ENCODE measurements at places on chromosomes 2 and 18.

- DNase-seq: no peak
Measured at GRCh38 chr2:6754419-6754818, 111.3 kb downstream of the CMPK2 start.

- peak; percentile 46 for DNase-seq
Measured at GRCh38 chr18:23668731-23669130, 6.0 kb upstream of the ANKRD29 start.

DNA sequence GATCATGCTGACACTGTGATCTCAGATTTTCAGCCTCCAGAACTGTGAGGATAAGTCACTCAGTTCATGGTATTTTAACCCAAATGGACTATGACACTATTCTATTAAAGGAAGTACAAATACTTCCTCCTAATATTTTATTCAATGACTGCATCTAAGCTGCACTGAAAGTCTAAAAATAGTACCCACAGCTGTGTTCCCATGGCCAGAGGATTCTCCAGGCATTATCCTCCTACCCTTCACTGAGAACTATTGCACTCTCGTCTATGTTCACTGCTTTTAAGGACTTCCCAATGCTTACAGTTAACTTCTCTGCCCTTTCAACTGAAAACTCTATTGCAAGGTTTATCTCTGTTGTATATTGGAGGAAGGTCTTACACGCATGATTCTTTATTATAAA lies 15.2 kb downstream of the LRATD1 start:
- no peak for DNase-seq

GRCh38 chr2:224764565-224765236 lies 48.5 kb upstream of the CCDC195 start:
- no peak for DNase-seq

- peak; percentile 80 for DNase-seq
Measured at GRCh38 chr2:172196768-172197431, 94.2 kb upstream of the DLX2 start.

DNA sequence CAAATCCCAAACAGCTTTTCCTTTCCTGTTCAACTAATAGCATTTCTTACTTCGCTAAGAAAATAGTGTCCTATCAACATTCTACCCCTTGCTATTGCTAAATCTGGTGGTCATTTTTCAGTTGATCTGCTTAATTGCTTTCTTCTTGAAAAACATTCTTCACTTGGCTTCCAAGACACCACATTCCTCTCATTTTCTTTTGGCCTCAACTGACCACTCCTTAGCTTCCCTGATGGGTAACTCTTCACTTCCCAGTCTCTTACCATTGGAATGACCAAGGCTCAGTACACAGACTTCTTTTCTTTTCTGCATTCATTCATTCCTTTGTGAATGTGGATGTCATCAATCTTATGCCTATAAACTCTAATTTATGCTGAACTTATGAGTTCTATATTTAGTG lies 230.8 kb upstream of the CDH2 start:
- no peak for DNase-seq

GRCh38 chr18:23133860-23134779 lies 1.2 kb upstream of the CABLES1 start:
- peak; percentile 74 for DNase-seq

DNA sequence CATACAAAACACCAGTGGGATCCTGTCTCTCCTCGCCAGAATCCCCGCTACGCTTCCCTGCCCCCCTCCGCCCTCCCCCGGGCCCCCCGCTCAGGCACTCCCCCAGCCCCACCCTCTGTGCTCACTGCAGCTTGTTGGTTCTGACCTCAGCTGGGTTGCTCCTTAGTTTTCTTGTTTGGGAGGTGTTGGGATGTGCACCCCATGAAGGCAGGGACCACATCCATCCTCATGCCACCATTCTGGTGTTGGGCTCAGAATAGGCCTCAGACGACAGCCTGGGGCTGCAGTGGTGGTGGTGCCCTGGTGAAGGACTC lies 4.6 kb downstream of the SNED1 start:
- DNase-seq: no peak

GRCh38 chr2:138210487-138210886 lies 246.2 kb downstream of the HNMT start:
- no peak for DNase-seq

DNA sequence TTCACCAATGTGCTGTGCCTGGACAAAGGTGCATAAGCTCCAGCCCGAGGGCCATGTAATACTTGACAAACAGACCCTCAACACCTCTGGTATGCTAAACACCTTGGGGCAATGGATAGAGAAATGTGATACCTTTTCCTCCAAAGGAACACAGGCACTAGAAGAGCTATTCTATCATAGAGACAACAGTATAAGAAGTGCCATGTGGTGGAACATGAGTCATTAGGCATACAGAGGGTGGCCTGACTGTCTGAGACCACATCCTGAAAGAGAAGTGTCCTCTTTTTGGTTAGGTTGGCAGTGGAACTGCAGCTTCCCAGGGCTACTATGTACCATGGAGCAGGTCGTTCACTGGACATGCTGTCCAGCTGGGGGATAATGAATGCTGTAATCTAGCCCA lies 153.9 kb downstream of the INSIG2 start:
- no peak for DNase-seq

GRCh38 chr2:30354150-30354549 lies 92.9 kb upstream of the LCLAT1 start:
- DNase-seq: no peak

DNA sequence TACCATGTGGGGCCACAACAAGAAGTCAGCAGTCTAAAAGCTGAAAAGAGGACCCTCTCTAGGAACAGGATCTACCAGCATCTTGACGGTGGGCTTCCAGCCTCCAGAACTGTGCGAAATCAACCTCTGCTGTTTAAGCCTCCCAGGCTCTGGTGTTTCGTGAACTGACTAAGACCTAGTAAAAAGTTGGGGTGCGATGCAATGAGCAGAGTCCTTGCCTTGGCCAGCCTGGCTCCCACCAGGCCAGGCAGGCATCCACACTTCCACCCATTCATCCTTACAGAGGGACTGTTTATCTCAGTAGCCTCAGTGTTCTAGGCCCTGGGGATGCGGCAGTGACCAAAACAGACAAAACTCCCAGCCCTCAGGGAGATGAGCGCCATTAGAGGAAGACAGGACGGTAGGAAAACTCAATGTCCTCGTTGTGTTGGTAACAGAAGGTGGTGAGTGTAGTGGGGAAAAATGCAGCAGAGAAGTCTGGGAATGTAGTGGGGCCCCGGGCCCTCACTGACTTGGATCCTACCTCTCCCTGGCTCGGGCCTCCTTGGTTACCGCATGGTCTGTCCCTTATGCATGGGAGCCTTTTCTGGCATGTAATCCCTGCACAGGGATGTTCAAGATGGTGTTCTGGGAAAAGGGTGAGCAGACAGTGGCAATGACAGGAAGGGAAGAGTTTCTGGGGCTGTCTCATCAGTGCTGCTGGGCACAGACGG lies 271.8 kb upstream of the HS6ST1 start:
- no peak for DNase-seq

GRCh38 chr2:550860-551567 lies 126.2 kb downstream of the TMEM18 start:
- DNase-seq: no peak

DNA sequence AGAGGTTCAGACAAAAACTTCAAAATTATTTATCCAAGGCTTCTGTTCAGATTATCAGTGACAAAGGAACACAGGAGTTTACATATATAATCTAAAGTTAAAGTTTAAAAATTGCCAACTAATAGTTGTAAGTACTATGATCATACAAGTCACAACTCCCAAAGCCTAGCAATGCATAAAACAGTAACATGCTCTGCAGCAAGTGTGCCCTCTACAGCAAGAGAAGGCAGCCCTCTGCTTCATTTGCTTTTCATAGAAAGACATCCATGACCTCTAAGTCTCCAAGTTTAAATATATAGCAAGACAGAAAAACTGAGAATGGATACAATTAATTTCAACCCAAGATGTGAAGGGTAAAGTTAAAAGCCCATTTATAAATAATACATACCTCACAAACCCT lies 13.3 kb downstream of the RAB1A start:
- DNase-seq: no peak

DNA sequence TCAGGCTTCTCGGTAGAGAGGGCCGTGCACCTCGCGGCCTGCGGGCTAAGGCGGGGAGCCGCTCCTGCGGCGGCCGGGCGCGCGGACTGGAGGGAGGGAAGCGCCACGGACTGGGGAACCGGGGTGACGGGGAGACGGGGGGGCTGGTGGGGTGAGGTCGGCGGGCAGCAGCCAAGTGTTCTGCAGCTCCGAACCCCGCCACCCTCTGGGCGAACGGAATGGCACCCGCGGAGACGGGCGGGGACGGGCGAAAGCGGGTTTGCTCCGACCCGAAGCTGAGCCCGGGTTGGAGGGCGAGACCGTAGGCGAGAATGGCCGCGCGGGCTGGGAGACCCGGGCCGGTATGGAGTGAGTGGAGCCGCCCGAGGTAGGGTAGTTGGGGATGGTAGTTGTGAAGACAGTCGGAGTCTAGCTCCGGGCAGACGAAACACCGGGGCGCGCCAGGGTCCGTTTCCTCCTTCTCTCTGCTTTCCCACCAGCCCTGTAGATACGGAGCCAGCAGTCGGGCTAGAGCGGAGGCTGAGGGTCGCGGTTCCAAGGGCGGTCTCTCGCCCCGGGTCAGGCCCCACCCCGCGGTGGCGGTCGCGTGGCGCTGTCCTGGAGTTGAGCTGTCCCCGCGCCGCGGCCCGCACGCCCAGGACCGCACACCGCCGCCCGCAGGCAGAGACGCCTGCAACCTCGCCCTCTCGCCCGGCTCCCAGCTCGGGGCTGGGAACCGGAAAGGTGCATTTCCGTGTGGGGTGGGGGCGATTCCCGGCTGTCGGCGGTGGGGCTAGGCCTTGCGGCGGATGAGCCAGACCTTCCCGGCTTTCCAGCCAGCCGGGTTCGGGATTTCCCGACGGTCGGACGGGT lies 160.3 kb upstream of the SIX2 start:
- peak; percentile 25 for DNase-seq

DNA sequence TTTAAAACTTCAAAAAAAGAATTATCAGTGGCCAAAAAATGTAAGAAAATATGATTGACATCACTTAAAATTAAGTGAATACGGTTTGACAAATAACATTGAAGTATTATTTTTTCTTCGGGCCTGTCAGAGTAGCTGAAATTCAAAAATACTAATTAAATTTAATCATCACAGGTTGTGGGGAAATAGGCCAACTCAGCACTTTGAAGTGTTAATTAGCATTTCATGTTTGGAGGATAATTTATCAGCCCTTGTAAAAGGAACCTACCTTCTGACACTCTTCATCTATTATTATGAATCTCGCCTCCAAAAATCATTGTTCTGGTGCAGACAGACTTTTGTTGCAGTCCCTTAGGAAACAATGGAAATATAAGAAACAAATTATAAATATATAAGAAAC lies 17.6 kb upstream of the OR6B3 start:
- DNase-seq: no peak

DNA sequence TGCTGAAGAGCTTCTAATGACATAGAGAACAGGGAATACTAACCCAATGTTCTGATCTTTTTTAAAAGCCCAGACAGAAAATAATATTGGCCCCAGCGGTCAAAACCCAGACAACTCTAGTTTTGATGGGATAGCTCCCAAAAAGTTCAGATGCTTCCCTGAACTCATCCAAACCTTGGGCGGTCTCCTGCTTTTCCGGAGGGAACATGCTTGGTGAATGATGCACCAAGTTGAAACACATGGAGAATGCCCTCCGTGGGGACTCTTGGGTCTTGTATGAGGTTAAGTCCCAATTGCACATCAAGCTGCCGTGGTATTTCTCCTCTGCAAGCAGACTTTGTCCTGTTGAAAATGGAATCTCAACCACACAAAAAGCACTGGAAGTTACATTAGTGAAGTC lies 120.7 kb upstream of the CTAGE1 start:
- no peak for DNase-seq

DNA sequence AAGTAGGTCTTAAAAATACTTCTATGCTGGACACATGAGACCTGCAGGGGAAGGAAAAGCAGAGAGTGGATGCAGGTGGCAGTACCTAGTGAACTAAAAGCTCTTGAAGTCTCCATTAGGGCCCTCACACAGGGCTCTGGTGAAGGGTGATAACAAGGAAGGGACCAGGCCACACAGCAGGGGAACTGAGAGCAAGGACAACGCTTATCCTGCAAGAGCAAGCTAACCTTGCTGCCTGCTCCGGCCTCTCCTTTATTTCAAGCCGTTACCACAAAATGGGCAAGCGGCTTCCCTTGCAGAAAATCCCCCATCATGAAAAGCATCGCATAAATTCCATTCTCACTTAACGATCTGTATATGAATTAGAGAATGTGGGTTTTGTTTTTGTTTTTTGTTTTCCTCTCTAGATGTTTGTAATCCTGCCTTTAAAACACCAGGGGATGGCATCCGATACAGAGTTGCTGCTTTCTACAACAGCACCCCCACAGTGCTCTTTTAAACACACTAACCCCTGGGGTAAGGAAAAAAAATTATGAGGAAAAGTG lies 64.5 kb downstream of the CACNB4 start:
- DNase-seq: no peak

DNA sequence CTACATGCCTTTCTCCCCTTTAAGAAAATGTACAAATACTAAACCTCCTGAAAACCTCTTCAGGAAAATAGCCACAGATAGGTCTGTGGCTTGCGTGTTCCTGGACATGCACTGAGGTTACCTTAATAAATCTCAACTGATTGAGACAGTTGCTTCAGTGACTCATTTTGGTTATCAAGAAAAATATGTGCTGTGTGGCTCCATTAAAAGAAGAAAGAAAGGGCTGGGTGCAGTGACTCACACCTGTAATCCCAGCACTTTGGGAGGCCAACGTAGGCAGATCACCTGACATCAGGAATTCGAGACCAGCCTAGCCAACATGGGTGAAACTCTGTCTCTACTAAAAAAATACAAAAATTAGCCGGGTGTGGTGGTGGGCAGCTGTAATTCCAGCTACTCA lies 27.1 kb downstream of the CREG2 start:
- DNase-seq: peak; percentile 81

- no peak for DNase-seq
Measured at GRCh38 chr2:31060397-31060796, 77.8 kb downstream of the GALNT14 start.

DNA sequence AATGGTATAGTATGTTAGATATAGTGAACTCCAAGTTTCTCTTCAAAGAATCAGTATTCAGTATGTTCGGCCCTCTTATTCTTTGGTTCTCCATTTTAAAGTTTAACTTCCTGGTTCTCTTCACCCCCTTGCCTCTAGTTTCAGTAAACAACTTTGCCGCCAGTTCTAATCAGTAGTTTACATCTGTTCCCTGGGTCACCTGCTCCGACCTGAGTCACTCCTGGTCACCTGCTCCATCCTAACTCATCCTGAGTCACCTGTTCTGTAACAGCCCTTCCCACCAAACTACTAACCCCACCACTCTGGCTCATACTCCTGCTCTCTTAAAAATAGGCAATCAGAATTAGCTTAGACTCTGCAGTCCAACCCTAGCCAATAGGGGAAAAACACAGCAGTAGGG lies 23.7 kb upstream of the TEX51 start:
- DNase-seq: peak; percentile 11

- DNase-seq: no peak
Measured at GRCh38 chr2:226813148-226813701, 13.6 kb upstream of the IRS1 start.

DNA sequence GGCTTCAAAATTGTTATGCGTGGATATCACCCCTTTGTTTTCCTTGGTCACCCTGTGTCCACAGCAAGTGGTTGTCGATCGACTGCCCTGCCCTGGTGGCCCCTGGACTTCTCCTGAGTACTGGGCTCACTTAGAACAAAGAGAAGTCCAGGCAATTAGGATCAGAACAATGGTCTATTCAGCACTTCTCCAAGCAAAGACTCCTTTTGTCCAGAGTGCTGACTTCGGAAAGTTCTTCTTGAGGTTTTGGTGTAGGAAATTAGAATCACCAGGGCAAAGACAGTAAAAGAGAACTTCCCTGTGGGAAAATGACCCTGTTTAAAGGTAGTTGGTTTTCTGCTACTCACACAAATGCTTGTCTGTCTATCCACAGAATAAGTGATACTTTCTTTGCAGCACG lies 173.9 kb downstream of the FHOD3 start:
- no peak for DNase-seq

GRCh38 chr18:59696311-59697235 lies 650 bp downstream of the CCBE1 start:
- no peak for DNase-seq

Data from LoVo (cell line).